ENCODE measurements at places on chromosomes 1 and 21. TPM values are rescaled to one million over a fixed set of nuclear protein-coding genes. Genes with fewer than 3 reads are reported as not detected.

- no peak for DNase-seq
Observed at GRCh38 chr21:18147678-18148077, 97.0 kb upstream of the CHODL start.

GRCh38 chr1:156126630-156127534 lies 12.4 kb downstream of the LMNA start:
- DNase-seq = peak; percentile 71

DNA sequence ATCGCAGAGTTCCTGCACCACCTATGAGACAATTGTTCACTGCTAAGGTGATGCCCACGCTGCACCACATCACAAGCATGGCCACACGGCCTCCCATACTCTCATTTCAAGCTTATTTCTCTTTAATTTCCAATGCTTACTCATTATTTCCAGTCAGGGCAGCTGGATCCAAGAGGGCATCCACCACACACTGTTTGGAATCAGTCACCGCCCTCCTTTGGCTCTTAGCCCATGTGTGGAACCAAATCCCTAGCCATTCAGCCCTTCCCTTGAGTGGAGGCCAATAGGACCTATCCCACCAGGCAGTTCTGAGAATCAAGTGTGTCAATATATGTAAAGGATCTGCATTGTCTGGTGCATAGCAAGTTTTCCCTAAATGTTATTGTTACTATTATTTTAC lies 26.3 kb upstream of the PALMD start:
- no peak for DNase-seq

Gene LCE1F
- total RNA-seq = not detected
